ENCODE measurements at places on chromosomes 5 and 9.

DNA sequence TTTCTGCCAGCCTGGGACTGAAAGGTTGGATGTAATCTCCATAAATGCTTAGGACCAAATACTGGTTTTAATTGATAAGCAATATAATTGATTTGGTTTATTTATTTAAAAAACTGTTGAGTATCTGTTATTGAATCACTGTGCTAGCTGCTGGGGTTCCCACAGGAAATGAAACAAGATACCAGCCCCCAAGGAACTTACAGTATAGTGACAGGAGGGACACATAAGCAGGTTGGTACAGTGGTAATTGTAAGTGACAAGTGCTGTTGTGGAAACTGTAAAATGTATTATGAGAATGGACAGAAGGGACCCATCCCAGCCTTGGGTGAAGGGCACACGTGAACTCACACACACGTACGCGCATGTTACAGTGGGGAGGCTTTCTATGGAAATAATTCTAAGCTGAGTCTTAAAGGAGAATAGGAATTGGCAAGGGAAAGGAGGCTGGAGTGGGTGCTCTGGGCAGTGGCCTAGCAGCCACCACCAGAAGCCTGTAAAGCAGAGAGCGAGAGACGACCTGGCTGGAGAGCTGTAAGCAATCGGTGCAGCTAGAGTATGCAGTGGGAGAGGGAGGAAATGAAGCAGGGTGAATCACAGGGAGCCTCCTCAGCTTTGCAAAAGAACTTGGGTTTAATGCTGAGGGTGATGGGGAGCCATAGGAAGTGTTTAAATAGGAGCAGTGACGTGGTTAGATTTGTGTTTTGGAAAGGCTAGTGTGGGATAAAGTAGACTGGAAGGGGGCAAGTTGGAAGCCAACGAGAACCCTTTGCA lies 39.3 kb downstream of the GLRA1 start:
- DNase-seq = no peak

- DNase-seq = no peak
Measured at GRCh38 chr9:7433508-7434292, 365.9 kb downstream of the DMAC1 start.

GRCh38 chr5:7047511-7048261 lies 334.5 kb downstream of the TENT4A start:
- no peak for DNase-seq

- DNase-seq = no peak
Measured at GRCh38 chr5:50435168-50435567, 5.9 kb downstream of the EMB start.

DNA sequence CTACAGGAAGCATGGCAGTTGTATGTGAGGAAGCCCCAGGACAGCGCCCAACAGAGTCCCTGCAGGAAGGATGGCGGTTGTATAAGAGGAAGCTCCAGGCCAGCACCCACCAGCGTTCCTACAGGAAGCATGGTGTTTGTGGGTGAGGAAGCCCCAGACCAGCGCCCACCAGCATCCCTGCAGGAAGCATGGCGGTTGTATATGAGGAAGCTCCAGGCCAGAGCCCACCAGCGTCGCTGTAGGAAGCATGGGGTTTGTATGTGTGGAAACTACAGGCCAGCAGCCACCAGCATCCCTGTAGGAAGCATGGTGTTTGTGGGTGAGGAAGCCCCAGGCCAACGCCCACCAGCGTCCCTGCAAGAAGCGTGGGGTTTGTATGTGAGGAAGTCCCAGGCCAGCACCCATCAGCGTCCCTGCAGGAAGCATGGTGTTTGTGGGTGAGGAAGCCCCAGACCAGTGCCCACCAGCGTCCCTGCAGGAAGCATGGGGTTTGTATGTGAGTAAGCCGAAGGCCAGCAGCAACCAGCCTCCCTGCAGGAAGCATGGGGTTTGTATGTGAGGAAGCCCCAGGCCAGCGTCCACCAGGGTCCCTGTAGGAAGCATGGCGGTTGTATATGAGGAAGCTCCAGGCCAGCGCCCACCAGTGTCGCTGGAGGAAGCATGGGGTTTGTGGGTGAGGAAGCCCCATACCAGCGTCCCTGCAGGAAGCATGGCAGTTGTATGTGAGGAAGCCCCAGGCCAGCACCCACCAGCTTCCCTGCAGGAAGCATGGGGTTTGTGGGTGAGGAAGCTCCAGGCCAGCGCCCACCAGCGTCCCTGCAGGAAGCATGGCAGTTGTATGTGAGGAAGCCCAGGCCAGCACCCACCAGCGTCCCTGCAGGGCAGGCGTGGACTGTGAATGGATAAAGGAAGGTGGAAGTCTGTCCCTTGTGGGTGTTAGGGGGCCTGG lies 79.0 kb downstream of the DAP start:
- DNase-seq = no peak

DNA sequence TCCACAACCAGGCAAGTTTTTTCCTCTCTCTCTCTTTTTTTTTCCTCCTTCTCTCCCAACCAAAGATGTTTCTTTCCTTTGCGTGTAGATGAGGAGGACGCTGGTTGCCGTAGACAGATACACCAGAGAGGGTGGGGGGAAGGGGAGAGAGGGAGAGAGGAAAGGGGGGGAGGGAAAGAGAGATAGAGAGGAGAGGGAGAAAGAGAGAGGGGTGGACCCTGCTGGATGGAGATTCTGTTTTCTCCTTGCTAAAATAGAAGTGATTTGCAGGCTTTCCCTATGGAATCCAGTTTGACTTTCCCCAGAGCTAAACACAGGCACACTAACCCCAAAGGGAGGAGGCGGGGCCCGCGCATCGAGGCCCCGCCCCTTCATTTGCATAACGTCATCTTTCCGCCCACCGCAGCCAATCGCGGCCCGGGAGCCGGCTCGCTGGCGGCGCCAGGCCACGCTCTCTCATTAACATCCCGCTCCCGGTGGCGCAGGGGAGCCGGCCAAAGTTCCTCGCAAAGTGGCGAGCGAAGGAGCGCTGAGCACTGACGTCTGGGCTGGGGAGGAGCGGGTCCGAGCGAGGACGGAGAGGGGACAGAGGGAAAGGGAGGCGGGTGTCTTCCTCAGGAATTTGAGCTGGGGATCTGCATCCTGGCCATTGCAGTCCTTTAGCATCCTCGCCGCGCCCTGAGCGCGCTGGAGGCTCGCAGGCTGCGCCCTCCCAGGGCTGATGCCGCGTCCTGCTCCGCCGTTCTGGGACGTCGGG lies 487 bp upstream of the EBF1 start:
- DNase-seq = peak; percentile 71

- no peak for DNase-seq
Measured at GRCh38 chr5:14269395-14269794, 126.3 kb downstream of the TRIO start.

- DNase-seq = no peak
Measured at GRCh38 chr9:79962836-79963235, 391.1 kb downstream of the TLE4 start.

GRCh38 chr5:1030801-1031271 lies 22.2 kb downstream of the NKD2 start:
- DNase-seq = no peak

Data from activated effector memory CD4-positive, alpha-beta T cell treated with Interleukin-2 at 50 U/mL for 16 hours (primary cell).